ENCODE measurements at places on chromosomes 2 and 18.

DNA sequence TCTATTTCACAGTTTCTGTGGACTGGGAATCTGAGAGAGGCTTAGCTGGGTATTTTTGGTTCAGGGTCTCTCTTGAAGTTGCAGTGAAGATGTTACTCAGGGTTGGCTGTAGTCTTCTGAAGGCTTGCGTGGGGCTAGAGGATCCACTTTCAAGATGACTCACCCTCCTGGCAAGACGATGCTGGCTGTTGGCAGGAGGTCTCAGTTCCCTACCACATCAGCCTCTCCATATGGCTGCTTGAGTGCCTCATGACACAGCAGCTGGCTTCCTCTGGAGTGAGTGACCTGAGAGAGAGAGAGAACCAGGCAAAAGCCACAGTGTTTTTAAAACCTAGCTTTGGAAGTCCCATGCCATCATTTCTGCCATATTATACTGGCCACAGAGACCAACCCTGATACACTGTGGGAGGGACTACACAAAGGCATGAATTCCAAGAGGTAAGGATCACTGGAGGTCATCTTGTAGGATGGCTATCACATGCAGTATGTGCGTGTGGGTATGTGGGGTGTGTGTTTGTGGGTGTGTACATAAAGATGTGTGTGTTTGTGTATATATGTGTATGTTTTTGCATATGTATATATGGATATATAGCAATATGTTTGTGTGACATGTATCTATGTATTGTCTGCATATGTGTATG is 25.1 kb downstream of the DNPEP start:
- no peak for DNase-seq

DNA sequence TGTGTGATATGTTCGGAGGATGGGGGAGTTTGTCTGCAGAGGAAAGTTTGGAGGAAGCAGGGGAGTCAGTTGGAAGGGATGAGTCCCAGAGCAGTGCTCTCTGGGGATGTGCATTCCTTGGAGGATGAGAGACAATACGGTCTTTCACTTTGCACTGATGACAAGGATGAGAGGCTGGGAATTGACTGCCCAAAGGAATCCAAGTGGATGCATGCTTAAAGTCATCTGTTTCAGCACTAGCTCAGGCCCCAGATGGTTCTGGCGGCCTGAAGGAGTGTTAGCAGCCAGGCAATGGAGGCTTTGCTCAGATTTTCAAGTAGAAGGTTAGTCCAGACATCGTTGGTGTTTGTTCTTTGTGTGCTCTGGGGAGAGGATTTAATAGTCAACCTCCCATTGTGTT is 100.2 kb downstream of the CRIM1 start:
- DNase-seq, result no peak

- DNase-seq, result no peak
Observed at GRCh38 chr2:208274748-208275147, 8.7 kb downstream of the PIKFYVE start.

DNA sequence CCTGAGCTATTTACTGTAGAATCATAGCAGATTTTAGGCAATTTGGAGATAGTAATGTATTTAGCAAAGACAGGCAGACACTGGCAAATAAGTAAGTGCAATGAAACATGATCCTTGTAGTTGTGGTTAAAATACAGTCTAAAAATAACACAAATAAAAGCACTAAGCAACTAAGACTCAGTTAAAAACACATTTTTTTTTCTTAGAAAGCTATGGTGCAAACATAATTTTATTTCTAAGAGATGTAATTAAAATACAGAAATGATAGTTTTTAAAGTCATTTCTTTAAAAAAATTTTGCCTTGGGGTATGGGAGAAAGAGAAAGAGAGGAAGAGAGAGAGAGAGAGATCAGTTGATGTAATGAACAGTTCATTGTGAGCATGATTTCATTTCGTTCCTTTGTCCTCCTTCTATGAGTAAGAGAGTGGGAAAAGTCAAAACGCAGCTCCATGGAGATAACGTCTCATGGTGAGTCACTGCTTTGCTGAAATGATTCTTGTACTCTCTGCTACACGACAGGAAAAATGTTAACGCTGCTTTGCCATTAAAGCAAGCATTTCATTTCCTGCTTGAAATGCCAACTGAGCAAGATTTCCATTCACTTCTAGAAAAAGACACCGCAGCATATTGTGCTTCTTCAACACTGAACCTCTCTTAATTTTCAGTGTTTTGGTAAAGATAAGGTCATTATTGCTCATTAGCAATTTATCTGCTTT is 61.3 kb upstream of the PGAP1 start:
- DNase-seq, result no peak

DNA sequence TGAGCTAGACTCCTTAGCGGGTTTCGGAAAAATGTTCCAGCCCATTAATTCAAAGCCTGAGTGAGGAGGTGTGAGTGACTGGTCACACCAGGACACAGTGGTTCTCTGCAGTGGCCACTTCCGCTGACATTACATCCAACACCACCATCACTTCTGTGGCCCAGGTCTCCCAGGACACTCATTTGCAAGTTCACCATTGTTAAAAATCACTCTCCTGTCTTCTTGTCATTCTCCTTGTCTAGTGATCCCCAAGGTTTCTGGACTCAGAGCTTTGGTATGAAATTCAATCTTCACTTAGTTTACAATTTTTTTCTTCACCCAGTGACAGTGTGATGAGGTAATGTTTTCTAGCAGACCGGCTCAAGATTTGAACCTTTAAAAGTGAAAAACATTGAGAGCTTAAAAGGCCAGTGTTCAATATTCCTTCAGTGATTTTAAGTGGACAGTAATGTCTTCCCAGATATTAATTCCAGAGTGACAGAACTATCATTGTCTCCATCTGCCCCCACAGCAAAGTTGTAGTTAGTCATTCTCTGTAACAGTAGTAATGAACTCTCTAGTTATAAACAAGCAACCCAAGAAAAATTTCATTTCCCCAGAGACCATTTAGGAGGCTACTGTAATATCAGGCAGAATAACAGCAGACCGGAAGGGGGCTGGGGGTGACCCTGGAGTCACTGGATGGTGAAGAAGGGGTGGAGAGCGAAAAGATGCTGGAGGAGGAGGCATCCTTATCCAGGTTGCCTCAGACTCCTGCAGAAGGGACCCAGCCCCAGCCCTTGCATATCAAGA is 164.9 kb downstream of the GFPT1 start:
- no peak for DNase-seq

- DNase-seq, result no peak
Observed at GRCh38 chr2:71878626-71879508, 268.8 kb downstream of the CYP26B1 start.

GRCh38 chr2:206368484-206368883 is 74.8 kb upstream of the ADAM23 start:
- no peak for DNase-seq

DNA sequence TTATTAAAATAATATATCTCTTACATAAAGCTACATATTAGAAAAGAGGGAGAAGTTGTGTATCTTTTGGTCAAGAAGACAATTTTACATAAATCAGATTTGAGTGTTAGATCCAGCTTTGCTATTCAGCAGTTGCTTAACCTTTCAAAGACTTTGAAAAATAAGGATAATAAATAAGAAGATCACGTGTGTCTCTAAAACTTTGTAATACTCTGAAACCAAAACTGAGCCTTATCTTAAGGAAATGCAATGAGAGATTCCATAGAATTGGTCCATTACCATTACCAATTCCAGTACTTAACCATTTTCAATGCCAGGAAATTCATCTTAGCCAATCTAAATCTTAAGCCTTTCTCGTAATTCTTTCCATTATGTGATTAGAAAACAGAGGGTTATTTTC is 89.2 kb upstream of the COL5A2 start:
- no peak for DNase-seq

- peak; percentile 62 for DNase-seq
Observed at GRCh38 chr18:75070625-75071483, 138.1 kb downstream of the PTGR3 start.

GRCh38 chr2:113756355-113757137 is at the start of gene SLC35F5:
TSS of gene SLC35F5 (minus strand) at chr2:113756642. CDS start at chr2:113756409, 233 bp downstream.
- DNase-seq, result peak; percentile 93

DNA sequence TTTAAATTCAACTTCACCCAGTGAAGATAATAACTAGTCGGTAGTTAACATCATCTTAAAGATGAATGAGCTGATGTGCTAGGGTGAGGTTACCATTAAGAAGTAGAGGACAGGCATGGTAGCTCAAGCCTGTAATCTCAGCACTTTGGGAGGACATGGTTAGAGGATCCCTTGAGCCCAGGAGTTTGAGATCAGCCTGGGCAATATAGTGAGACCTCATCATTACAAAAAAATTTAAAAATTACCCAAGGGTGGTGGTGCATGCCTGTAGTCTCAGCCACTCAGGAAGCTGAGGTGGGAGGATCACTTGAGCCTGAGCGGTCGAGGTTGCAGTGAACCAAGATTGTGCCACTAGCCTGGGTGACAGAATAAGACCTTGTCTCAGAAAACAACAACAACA is 4.7 kb downstream of the GALNT5 start:
- no peak for DNase-seq

- no peak for DNase-seq
Observed at GRCh38 chr2:26986576-26986975, 16.1 kb downstream of the MAPRE3 start.

DNA sequence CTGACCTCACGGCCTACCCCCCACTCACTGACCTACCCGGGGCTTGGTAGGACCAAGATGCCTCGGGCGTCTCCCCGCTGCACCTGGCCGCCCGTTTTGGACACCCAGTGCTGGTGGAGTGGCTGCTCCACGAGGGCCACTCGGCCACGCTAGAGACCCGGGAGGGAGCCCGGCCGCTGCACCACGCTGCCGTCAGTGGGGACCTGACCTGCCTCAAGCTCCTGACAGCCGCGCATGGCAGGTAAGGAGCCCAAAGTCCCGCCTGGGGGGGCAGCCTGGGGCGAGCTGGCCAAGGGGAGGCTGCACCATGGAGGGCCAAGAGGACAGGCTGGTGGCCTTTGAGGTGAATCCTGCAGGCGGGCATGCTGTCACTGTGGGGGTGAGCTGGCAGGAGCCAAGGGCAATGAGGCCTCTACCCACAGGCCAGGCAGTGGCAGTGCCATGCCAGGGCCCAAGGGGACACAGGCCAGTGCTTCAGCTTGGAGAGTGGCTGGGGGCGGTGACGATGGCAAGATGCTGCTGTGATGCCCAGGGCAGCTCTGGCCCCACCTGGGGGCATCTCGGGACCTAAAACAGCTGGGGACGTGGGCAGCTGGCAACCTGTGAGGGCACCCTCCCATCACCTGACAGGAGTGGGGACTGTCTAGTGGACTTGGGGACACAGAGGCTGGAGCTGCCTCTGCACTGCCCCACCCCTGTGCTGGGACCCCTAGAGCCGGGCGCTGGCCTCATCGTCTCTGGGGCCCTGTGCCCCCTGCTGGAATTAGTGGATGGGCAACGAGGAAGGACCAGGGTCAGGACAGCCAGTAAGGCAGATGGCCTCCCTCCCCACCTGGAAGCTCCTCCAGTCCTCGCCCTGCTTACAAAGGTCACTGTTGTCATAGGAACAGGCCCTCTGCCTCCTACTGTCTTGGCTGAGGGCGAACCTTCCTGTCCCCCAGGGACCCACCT is 2.0 kb downstream of the ESPNL start:
- DNase-seq, result no peak

GRCh38 chr2:120653046-120653445 is 82.6 kb upstream of the GLI2 start:
- no peak for DNase-seq

GRCh38 chr2:215465256-215465655 is 29.4 kb upstream of the FN1 start:
- no peak for DNase-seq

DNA sequence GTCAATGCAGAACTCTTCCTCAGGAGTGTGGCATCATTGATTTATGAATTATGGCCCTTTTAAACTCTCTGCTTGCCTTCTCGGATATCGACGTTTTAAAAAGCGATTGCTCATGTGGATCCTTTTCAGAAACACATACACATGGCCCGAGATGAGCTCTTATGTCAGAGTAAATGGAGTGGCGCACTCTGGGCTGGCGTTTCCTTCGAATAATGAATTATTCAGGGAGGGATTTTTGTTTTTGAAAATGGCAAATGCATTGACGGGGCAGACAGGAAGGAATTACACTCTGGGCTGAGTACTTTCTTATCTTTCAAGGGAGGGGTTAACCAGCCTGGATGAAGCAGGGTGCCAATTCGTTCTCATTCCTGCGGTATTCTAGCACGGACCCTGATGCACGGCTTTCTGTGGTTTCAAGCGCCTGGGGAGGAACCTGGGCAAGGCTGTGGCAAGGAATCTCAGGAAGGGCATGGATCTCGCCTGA is 142.7 kb downstream of the PRKCE start:
- no peak for DNase-seq

- no peak for DNase-seq
Observed at GRCh38 chr2:47641366-47641765, 141.6 kb upstream of the MSH6 start.

DNA sequence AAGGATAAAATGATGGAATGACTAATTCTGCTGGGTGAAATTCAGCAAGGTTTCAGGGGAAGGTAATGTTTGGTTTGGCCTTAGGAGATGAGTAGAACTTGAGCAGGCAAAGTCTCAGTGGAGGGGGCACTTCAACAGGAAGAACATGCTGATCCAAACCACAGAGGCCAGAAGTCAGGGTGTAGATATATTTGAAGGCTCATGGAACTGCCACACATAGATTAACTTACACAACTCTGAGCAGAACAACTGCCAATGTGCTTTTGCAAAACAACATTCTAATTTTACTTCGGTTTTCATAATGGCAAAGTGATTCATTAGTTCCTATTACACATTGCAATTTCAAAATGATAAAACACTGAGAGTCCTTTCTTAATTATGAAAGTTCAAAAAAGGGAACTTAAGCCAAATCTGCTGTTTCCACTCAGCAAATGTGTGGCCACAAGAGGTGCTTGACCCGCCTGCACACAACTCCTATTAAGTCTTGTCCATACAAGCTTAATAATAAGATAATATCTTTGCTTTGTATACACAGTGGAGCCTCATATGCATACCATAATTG is 284.8 kb downstream of the MREG start:
- DNase-seq, result no peak

DNA sequence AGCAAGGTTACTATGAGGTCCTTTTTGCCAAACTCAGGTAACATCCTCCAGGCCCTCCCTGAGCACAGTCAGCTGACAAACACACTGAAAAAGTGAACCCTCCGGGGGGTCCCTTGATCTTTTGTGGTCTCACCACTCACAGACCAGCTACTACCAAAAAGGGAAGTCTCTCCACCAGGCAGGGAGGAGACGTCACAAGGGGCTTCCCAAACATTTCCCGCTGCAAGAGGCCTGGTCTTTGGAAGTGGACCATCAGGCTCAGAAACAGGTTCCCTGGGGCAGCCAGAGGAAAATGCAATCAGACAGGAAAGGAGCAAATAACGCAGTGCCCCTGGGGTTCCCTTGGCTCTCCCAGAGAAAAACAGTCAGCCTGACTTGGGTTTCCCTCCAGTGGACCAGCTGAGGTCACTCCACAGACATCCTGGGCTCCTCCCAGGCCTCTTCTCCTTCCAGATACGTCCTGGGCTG is 38.7 kb upstream of the POMC start:
- DNase-seq, result no peak

- DNase-seq, result no peak
Observed at GRCh38 chr2:138219961-138220360, 255.7 kb downstream of the HNMT start.

DNA sequence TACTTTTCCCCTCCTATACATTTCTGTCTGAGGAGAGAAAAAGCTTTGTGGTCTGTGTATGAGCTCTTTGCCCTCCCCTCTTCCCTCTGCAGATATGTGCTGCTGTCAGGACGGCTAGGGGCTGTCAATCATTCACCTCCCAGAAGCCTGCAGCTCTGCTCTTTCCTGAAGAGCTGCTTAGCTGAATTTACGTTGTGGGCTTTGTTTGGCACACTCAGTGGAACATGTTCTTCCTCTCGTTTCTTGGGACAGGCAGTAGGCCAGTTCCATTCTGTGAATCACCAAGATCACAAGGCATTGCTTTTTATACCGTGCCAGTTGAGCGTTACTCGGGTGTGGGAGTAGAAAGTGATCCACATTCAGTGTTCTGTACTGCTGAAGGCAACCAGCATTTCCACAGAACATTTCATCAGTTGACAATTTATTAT is 136.7 kb downstream of the LAMA3 start:
- DNase-seq, result no peak

Measured in activated CD4-positive, alpha-beta T cell treated with anti-CD3 and anti-CD28 coated beads, Interleukin-2, amount 50 U/mL, for 1 hour (primary cell).